ENCODE measurements at places on chromosomes 7 and 10.

DNA sequence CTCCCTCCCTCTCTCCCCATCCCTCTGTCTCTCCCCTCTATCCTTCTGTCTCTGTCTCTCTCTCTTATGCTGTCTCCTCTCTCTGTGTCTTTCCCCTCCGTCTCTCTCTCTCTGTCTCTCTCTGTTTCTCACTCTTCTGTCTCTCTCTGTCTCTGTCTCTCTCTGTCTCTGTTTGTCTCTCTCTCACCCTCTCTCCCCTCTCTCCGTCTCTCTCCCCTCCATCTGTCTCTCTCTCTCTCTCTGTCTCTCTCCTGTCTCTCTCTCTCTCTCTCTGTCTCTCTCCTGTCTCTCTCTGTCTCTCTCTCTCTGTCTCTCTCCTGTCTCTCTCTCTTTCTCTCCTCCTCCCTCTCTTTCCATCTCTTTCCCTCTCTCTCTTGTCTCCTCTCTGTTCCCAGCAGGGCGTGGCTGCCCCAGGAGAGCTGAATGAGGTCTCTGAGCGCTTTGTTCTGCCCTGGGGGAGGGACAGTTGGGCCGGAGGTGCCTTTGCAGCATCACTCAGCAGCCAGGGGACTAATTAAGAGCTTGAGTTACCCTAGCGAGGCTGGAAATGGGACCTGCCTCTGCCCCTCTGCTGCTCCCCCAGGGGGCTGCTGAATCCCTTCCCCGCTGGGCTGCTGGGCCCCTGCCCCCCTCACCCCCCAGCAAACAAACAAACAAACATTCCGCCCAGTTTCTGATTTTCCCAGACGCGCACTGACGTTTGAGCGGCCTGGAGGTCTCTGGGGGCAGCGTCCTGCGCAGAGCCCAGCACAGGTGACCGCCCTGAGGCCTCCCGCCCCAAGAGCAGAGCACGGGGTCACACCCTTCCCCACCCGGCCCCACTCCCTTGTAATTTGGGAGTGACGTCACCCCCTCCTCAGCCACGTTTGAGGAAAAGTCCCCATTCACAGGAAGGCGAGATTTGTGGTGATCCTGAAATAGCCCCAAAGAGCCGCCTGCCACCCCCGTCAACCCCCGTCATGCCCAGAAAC lies 68.1 kb downstream of the PDGFA start:
- no peak for DNase-seq

- no peak for DNase-seq
These were observed 11.1 kb upstream of the ACSL5 start for GRCh38 chr10:112362833-112363232.

DNA sequence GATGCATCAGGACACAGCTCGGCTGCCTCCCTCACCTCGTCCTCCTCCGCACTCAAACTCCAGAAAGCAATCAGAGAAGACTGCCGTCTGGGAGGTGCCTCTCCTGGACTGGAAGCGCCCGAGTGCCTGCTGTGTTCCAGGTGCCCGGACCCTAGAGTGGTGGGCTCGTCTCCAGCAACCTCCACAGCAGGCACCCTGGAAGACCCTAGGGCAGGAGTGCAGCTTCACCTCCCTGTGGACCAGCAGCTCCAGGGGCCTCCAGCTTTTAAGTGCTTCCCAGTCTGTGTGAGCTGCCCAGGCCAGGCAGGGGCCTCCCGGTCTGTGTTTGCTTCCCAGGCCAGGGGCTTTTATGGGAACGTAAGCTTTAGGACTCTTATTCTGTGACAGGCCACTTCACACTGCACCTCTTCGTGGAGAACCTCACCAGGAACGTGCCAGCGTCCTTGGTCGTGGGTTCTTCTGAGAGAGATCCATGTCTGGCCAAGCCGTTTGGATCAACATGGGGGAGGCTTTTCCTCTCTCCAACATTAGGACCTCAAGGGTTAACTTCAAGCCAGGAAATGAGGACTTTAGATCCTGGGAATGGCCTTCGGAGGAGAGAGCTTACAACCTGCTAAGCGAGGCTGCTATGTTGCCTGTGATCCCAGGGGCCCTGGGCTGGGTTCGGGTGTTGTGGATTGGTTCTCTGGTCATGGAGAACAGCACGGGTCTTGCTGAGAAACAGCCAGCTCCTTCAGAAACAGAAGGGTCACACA lies 5.9 kb upstream of the PWWP2B start:
- DNase-seq: no peak

DNA sequence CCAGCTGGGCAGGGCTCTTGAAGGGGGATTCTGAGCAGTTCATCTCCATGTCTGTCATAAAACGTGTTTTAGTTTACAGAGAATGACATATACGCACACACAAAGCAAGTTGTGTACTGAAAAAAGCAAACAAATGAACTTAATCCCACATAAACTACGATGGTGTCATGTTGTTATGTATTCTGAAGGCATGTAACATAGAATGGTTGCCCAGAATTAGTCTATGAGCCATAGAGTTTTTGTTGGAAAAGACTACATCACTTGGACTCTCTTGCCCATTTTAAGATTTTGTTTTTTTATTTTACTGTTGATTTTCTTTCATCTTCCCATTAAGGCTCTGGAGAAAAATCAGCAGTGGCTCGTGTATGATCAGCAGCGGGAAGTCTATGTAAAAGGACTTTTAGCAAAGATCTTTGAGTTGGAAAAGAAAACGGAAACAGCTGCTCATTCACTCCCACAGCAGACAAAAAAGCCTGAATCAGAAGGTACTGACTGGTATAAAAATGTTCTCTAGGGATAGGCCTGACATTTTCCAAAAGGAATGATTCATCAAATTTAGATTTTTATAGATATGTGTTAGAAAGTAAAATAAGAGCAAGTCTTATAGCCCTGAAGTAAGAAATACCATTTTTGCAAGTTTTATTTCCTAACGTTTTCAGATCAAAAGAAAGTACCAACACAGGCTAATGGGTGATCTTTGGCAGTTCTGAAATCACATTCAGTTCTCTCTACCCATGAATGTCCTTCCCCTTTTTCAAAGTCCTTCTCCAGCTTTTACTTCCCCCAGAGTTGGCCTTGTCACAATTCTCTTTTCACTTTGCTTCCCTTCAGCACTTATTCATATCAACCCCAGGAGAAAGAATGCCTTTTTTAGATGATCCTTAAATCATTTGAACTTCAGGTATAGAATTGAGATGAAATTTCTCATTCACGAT lies 18.9 kb downstream of the CEP55 start:
- DNase-seq: no peak

DNA sequence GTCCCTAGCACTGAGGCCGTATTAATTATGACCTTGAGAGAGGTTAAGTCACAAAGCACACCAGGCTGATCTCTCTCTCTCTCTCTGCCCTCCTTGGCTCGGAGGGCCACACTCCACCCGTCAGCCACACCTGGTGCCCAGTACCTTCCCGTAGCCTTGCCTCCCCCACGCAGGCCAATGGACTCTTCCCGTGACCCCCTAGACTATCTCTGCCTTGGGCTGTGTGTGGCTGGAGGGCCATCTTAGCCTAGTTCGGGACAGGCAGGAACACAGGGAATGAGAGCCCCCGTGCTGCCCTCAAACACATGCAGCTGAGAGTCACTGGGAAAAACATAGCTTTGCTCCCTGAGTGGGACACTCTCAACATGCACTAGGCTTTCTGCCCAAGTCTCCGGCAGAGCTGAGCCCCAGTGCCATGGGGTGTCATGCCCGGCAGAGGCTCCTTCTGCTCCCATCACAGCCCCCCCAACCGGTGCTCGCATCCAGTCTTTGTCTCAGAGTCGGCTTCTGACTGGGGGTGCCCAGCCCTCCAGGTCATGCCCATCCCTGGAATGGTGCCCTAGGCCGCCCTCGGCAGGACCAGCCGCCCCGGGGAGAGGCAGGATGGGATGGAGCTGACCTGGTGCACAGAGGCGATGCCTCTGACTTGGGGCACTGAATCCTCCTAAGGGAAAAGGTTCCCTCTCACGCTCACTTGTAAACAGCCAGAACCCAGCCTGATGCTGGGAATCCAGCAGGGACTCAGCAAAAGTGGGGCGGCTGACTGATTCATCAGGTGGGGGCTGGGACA lies 63.0 kb downstream of the TCERG1L start:
- no peak for DNase-seq

DNA sequence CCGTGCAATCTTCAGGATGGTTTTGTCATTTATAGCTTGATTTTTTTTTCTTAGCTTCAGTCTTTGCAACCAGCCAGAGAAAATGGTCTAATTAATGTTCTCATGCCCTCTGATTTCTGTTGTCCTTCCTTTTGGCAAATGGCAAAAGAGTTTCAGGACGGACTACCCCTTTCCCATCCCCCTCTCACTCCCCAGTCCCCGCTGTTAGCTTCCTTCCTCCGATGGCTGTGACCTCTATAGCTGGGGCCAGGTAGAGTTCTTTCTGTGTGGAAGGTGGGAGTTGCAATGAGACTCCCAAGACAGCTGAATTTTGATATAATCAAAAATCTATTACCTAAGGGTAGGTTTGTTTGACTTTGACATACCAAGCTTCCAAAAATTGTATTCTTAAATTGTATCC lies 362.0 kb downstream of the PAXIP1 start:
- no peak for DNase-seq

- no peak for DNase-seq
These were observed 100.4 kb upstream of the DNAJC1 start for GRCh38 chr10:22103701-22104470.

DNA sequence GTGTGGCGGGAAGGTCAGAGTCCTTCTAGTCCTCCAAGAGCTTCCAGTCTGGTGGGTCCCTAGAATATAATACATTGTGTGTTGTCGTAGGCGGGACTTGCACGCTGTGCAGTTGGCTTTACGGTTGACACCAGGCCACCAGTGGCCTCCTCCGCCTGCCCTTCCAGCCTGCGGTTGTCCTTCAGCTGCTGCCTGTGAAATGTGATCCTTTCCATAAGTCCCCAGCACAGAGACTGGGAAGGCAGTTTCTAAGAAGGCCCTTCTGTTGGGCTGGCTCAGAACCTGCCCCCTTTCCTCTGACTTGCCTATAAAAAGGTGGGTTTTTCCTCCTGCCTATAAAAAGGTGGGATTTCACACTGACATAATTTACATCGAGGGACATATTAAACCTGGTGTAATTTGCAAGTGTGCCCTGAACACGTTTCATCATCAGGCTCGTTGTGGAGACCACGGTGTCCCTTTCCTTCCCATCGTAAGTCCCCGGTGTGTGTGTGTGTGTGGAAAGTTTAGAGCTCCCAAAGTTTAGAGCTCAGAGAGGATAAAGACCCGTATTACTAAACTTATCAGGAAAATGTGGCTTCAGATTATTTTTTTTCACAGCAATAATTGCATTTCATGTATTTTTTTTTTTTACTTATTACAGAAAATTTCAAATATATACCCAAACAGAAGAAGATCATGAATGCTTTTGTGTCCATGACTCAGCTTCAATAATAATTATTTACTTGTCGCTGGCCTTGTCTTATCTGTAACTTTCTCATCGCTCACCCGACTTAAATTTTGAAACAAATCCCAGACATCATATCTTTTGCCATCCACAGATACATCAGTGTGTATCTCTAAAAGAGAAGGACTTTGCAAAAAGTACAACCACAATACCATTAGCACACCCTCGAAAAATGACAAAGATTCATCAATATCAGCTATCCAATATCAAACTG lies 45.1 kb downstream of the CUX1 start:
- DNase-seq: no peak

DNA sequence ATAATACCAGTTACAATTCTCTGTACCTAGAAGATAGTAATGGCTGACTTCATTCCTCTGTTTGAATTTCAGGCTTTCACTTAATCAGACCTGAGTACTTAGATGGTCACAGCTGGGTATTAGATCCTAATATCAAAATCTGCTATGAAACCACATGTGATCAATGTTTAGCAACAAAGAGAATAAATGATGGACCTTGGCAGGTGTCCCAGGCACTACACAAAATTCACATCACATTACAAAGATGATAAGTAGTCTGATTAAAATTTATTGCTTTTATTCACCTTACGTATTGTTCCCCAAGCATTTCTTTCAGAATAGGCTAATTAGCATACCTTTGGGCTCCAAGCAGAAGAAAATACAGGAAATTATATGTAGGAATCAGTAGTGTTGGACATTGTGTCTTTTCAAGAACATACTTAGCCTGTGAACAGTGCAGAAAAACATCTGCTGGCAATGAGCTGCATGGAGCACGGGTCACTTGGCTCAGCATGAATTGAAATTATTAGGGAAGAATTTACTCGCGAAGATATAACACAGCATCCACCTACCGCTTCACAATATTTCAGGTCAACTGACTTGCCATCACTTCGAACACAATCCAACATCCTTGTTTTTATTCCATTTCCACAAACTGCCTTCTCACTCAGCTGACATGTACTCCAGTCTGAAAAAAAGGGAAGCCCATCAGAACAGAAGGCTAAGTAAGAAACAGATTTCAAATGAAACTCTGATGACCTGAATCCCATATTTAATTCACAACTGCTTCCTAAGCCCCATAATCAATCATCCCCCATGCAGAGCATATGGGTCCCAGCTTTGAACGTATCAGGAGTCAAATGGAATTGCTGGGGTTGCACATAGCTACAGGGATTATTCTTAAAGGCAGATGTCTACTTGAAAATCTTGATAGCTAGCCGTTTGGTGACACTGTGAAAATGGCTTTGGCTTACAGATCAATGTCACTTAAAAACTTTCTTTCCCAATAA lies 421.0 kb downstream of the THSD7A start:
- no peak for DNase-seq

GRCh38 chr7:154431045-154431444 lies 378.8 kb downstream of the DPP6 start:
- no peak for DNase-seq

DNA sequence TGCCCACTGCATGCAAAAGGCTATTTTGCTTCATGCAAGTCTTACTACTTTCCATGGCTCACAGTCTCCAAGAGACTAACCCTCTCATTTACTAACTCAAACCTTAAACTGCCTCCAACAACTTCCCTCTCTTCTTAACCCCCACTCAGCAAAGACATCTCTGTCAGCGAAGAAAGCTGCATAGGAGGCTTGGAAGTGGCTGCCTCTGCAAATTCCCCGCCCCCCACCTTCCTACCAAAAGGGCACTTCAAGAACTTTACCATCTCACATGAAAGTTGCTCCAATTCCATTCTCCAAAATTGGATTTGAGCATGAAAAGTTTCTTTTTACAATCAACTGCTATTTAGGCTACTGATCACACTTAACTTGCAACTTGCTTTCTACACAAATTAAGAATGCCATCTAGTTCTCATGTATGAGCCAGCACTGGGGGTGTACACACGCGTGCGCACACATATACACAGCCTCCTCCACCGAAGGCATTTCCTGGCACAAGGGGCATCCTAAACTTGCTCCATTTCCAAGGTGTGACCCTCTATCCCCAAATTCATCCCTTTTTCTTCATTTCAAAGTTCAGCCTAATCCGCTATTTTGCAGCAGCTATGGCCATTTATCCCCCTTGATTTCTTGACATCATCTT lies 1.8 kb downstream of the CCDC6 start:
- no peak for DNase-seq

DNA sequence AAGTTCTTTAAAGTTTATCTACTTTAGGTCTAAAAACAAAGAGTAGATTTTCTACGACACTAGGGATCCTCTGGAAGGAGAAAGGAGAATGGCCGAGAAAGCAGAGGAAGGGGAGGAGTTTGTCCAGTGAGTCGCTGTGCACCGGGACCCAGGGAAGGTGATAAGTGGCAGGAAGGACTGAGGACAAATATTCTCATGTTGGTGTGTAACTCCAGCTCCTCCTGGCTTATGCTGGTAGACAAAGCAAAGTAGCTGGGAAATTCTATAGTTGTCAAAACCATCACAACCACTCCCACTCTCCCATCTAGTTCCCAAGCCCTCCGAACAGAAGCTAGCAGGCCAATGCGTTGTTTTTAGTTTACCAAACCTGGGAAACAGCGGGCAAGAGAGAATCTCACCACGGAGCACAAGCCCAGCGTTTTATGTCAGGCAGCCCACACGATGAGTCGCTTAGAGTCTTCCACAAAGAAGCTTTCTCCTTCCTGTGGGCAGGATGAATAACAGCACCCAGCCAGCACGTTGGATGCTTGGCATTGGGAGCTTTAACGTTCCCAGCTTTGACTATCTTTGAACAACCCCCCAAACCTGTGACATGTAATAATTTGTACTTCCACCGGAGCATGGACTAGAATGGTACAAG lies 32.9 kb upstream of the JCAD start:
- no peak for DNase-seq
